NCI-H774 (cell line): ENCODE measurements at places on chromosomes 12 and 14.
A peak's percentile ranks its signal among the peaks of the same experiment; 100 is the strongest.

DNA sequence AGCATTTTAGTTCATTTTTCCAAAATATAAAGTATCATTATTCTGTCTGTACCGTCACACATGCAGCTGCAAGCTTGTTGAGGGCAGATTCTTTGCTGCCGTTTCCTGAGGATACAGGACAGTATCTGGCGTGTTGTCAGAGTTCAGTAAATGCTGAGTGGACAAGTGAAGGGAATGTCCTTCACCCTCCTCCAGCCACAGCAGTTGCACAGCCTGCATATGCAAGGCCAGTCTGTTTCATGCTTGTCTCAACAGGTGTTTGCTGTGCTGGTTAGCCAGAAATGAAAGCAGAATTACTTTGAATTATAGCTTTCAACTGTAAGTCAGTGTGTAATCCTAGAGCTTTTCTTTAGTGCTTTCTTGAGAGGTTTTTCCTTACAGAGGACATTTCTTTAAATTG lies 36.5 kb downstream of the TDP1 start:
- no peak for DNase-seq

- peak; percentile 23 for DNase-seq
Measured at GRCh38 chr14:38207736-38208617, at the start of gene SSTR1. Gene SSTR1, plus strand, starts transcription at chr14:38207904. Its CDS starts 1,486 bp downstream, at chr14:38209390.

- DNase-seq = no peak
Measured at GRCh38 chr12:69240631-69240995, 1.2 kb downstream of the CPSF6 start.

- no peak for DNase-seq
Measured at GRCh38 chr14:103613517-103613916, 15.5 kb upstream of the KLC1 start.

GRCh38 chr14:43872222-43872621 lies 634.9 kb downstream of the FSCB start:
- DNase-seq = no peak

DNA sequence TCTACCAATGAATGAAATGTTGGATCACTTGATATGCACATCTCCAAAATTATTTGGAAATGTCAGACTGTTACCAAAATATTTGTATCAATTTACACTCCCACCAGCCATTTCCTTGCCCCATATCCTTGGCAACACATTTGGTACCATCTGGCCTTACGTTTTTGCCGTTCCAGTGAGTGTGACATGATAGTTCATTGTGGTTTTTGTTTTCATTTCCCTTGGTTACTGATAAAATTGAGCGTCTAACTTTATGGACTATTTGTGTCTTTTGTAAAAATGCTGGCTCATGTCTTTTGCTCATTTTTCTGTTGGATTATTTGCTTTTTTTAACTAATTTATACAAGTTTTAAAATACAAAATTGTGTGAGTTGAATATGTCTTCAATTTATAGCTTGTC lies 11.0 kb downstream of the KLHDC1 start:
- no peak for DNase-seq

- DNase-seq = no peak
Measured at GRCh38 chr14:77791225-77791600, 8.7 kb upstream of the ADCK1 start.

- no peak for DNase-seq
Measured at GRCh38 chr14:58752771-58753201, 115.0 kb downstream of the DACT1 start.

GRCh38 chr14:106844608-106845285 lies 1318.4 kb downstream of the TMEM121 start:
- DNase-seq = peak; percentile 37

DNA sequence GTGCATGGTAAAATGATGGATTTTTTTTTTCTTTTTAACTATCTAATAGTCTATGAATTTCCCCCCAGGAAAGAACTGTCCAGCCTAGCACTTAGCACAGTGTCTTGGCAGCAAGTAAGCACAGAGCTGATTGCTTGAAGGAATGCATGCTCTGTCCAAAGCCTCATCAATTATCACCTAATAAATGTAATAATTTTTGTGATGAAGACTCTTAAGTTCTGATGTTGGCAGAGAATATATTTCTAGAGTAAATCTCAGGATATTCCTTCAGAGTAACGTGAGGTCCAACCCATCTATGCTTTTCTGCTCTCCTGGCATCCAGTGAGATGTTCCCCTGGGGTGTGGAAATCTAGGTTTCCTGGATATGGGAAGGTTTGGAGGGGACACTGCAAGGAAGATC lies 152.4 kb downstream of the TMX1 start:
- no peak for DNase-seq

GRCh38 chr12:120677765-120678473 lies 9.0 kb upstream of the MLEC start:
- DNase-seq = no peak

GRCh38 chr14:60713513-60713912 lies 10.6 kb downstream of the SIX4 start:
- DNase-seq = no peak

DNA sequence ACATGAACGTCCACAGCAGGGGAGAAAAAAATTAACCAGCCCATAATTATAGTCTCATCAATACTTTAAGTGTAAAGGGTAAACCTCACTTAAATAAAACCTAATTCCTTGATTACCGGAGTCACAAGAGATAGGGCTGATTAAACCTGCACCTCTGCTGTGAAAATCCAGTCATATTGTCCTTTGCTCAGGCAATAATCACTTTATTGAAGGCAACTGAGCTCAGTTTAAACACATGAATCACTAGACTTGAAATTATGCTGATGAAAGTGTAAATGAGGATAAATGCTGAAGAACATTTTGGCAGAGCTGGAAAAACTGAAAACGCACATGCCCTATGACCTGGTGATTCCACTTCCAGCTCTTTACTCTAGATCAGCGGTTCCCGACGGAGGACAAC lies 6.7 kb upstream of the HRK start:
- DNase-seq = no peak

DNA sequence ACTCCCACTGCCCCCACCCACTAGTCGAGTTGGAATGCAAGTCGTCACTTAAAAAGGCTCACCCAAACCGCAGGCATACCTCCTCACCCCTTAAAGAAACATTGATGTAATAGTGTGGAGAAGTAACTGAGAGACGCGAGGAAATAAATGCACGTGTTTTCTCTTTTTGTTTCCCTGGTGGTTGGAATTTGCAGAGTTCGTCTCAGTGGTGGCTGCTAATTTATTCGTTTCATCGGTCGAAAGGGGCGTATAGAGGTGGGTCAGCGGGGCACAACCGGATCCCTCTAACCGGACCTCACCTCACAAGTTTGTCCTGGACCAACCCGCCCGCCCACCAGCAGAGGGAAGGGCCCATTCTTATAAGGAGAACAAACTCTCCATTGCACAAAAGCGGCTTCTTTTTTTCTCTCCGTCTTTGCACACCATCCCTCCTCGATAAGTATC lies 5.0 kb upstream of the NPAS3 start:
- no peak for DNase-seq

GRCh38 chr14:44626423-44626822 lies 119.3 kb upstream of the FSCB start:
- no peak for DNase-seq

DNA sequence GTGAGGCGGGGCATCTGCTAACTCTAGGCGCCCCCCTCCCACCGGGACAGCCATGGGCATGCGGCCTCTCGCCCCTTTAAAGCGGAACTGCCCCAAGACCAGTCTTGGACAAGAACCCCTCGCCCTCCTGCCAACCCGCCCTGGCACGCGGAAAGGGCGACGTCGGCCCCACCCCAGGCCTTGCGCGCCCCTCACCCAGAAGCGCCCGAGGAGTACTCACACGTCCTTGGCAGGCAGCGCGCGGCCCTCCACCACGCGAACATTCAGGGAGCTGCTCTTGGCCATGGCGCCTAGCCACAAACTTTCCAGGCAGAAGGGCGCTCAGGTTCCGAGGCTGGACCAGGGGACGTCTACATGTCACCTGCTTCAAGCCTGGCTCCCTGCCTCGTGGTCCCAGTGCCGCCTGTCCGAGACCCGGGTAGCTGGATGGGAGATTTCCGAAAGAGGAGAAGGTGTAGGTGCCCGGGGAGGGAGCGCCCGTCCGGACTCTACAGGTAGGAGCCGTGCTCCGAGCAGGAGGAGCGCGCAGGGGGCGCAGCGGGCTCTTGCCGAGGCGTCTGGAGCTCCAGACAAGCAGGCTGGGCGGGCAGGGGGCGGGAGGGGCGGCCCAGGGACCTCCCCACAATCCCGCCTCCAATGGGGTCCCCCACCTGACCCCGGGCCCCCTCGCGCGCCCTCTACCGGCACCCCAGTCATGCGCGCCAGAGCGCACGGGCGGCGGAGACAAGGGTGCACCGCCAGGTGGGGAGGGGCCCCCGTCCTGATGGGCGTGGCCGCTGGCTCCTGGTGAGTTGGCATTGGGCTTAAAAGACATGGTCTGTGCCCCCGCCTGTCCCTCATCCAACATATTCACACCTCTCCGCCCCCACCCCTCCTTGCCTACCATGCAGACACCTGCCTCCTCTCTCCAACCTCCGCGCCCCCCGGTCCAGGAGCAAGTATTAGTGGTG lies at the start of gene RASAL1:
RASAL1 (minus strand) TSS at position 584 of the 950 bp plus-strand sequence; CDS start at position 285, 299 bp downstream.
- DNase-seq = peak; percentile 91

DNA sequence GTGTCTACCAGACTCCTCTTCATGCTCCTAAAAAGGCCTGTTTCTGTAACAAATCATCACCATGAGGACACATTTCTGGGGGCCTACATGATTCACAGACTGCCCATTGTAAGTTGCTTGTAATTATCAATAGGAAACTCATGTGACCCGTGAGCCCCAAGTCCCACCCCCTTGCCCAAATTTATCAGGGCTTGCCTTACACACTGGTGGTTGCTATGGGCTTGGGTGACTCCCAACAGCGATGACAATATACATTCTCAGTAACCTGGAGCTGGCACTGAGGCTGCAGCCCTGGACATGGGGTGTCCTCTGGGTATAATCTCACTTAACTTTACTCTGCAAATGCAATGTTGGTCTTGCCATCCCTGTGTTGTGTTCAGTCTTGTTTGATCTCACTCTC lies 149.2 kb downstream of the NRXN3 start:
- DNase-seq = no peak

GRCh38 chr14:95759941-95760340 lies 46.0 kb upstream of the TCL1A start:
- DNase-seq = no peak

DNA sequence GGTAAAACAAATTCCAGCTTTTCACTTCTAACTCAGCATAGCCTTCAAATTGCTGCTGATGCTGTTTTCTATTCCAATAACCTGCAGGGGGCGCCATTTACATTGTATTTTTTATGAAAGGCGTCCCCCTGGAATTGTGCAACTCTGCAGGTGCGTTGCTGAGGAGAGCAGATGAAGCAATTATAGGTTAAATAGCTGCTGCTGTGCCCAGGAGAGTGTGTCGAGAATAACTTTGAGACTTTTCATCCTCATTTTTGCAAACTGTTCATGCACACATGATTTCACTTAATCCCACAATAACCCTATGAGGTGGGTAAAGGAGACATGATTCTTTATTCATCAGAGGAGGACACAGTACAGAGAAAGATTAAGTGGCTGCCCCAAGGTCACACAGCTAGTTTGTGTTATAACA lies 75.7 kb downstream of the MYRFL start:
- peak; percentile 94 for DNase-seq

GRCh38 chr14:57833323-57833722 lies 32.6 kb downstream of the SLC35F4 start:
- DNase-seq = no peak

GRCh38 chr12:47604221-47604873 lies 101.5 kb downstream of the RPAP3 start:
- DNase-seq = no peak

DNA sequence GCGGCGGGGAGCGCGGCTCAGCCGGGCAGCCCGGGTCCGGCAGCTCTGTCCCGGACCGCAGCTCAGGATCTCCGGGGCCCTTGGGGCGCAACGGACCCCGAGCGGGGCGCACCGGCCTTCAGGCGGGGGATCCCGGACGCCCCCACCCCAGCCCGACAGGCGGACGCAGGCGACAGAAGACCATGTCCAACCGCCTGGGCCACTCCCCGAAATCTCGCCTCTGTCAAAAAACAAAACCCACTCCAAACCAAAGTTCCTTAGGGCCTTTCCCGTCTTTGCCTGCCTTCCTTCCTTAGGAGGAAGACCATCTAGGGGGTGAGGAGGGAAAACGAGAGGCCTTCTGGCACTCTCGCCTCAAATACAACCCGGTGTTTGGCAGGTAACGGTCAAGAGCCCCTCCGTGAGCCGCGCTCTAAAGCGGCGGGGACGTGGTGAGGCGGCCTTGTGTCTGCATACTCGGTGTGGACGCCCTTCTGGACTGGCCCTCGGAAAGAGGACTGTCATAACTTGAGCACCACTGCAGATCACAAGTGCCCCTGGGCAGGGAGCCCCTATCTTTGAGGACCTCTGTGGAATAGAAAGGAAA lies 604 bp downstream of the HCFC2 start:
- DNase-seq = no peak

- DNase-seq = no peak
Measured at GRCh38 chr12:108711489-108712164, 19.7 kb downstream of the CORO1C start.

DNA sequence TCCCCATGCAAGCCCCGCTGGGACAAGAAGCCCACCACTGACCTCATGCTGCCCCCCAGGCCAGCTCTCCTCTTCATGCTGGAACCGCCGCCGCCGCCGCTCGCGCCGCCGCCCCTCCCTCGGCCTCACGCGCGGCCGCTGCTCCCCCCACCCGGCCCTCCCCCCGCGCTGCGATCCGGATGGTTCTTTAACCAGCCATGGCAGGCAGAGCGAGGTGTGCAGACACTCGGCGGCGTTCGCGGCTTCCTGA lies at the start of gene DCAF5:
DCAF5 (minus strand) TSS at position 218 of the 250 bp plus-strand sequence; CDS start at position 77, 141 bp downstream.
- no peak for DNase-seq

GRCh38 chr12:59452746-59453145 lies 143.1 kb upstream of the SLC16A7 start:
- DNase-seq = no peak

GRCh38 chr14:77961847-77962580 lies 162.1 kb downstream of the ADCK1 start:
- DNase-seq = no peak

- no peak for DNase-seq
Measured at GRCh38 chr14:54768501-54769129, 134.0 kb downstream of the GCH1 start.

GRCh38 chr12:125081427-125081826 lies 16.2 kb downstream of the AACS start:
- DNase-seq = peak; percentile 95

DNA sequence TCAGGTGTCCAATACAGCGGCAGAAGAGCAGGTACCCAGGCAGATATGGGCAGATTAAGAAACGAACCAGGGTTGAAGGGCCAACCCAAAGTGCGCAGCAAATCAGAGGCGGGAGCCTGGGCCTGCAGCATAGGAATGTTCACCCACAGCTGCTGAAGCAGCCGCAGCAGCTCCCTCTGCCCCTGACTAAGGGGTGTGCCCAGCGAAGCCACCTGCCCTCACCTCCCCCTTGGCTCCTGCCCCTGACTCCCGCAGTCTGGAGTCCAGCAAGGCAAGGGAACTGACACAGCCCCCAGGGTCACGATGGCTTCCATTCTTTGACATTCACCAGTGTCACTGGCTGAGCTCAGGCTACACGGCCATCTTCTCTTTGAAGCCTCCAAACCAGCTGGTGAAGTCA lies 27.3 kb upstream of the ZFP36L1 start:
- no peak for DNase-seq

GRCh38 chr12:24840046-24840800 lies 108.7 kb downstream of the BCAT1 start:
- DNase-seq = no peak
